ENCODE measurements at places on chromosomes 3 and 15.
A peak's percentile ranks its signal among the peaks of the same experiment; 100 is the strongest.

DNA sequence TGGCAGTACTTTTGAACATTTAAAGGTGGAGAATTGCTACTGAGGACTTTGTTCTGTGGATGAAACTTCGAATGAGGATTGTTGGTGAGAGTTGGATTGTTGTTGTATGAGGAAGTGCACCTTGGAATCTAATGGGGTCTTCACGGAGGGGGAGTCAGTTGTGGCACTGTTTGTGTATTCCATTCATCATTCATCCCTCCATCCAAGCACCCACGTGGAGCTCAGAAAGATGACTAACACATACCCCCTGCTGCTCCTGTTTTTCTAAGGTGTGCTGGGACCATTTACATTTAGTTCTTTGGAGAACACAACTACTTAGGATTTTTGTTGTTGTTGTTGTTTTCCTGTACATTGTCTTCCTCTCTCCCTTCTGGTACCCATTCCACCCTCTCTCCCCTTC is 122.6 kb downstream of the IGF1R start:
- no peaks in the 10 kb centered on the region for H3K36me3 ChIP-seq
- no peaks in the 10 kb centered on the region for H3K27me3 ChIP-seq
- H3K4me3 ChIP-seq, result no peak overlapping the region

GRCh38 chr15:99514306-99514705 is 51.5 kb upstream of the MEF2A start:
- no peaks in the 10 kb centered on the region for H3K36me3 ChIP-seq
- no peak overlapping the region for H3K27ac ChIP-seq
- no peak overlapping the region for H3K4me3 ChIP-seq
- DNase-seq, result peak; percentile 26
- no peaks in the 10 kb centered on the region for H3K27me3 ChIP-seq

- H3K4me3 ChIP-seq, result peak within 1 kb of the TSS; percentile 38
- no peaks in the 10 kb centered on the region for H3K4me1 ChIP-seq
- DNase-seq, result peak; percentile 73
- no peak within 1 kb of the TSS for H3K27ac ChIP-seq
Observed at GRCh38 chr3:33218446-33219174, at the start of gene SUSD5. Gene SUSD5, minus strand, starts transcription at chr3:33218810. Its CDS starts 13 bp downstream, at chr3:33218797.

DNA sequence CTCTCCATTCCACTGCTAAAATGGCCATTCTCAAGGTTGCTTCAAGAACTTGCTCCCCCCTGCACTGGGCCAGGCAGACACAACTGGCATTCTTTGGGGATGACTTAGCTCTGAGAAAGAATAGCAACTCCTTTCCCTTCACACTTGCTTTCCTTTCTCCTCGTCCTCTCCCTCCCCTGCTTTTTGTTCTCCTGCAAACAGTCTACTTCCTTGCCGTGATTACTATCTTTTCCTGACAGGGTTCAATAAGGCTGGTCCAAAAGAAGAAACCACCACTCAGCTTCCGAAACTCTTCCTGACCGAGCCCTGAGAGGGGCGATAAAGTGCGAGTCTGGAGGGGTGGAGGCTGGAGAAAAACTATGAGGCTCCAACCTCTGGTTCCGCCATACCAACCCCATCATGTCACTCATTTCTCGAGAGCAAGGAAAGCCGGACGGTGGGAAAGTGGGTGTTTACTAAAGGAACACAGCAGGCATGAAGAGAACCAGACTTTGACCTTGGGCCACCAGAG is 5.0 kb downstream of the AMOTL2 start:
- no peaks in the 10 kb centered on the region for H3K27me3 ChIP-seq
- H3K4me3 ChIP-seq, result no peak overlapping the region
- DNase-seq, result peak; percentile 88

DNA sequence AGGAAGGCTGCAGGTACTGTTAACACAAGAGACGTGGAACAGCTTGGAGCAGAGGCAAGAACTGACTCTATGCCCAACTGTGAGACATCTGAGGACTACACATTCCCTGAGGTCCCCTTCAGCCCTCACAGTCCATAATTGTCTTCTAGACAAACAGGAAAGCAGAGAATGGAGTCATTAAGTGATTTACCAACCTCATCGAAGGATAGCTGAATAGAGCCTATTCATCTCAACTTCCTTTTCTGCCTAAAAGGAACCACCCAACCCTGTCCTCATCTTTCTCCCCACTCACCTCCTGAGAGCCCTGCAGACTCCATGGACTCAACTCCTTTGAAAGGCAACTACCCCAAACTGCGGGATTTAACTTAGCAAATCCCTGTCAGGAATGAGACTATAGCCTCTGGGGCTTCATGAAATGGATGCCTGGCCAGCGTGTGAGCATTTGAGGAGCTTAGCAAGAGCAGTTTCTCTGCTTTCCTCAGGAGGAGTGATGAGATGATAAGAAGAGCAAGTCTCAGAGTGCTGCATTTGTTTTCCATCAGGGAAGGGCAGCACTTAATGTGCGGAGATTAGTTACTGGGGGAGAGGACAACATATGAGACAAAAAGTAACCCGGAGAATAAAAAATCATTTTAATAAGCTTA is 61.5 kb upstream of the FILIP1L start:
- no peaks in the 10 kb centered on the region for H3K27me3 ChIP-seq
- no peaks in the 10 kb centered on the region for H3K4me1 ChIP-seq
- no peak overlapping the region for H3K4me3 ChIP-seq
- H3K27ac ChIP-seq, result no peak overlapping the region
- no peaks in the 10 kb centered on the region for H3K36me3 ChIP-seq

DNA sequence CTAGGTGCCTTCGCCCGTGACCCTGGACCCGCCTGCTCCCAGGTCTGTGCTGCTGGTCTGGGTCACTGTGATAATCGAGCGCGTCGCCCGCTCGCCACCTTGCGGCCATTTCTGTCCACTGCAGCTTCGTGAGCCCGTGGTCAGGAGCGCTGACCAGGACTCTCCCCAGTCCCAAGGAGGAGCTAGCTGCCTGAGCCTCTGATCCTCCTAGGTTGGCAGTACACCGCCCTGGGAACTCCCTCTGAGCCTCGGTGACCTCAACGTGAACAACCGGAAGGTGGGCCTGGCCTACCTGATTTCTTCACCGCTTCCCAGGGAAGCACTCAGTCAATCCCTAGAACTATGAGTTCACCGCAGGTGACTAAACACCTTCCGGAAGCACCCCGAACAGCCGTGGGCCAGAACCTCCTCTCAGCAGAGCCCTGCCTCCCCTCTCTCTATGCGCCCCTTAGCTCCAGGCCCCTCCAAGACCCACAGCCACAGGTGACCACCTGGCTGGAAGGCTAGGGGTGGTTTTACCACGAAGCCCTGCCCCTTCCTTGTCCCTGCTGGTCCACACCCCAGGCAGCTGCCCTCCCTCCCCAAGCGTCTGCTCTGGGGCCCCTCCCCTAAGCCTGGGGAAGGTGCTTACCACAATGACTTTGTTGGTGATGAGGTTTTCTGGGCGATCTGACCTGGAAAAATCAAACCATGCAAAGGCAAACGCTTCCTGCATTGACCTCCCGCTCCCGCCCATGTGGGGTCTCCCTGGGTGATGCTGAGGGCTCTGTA is 9.7 kb downstream of the PLA2G4D start:
- peaks cover 4% of the 10 kb centered on the region for H3K4me1 ChIP-seq
- H3K27ac ChIP-seq, result no peak overlapping the region
- no peaks in the 10 kb centered on the region for H3K27me3 ChIP-seq
- H3K4me3 ChIP-seq, result no peak overlapping the region

DNA sequence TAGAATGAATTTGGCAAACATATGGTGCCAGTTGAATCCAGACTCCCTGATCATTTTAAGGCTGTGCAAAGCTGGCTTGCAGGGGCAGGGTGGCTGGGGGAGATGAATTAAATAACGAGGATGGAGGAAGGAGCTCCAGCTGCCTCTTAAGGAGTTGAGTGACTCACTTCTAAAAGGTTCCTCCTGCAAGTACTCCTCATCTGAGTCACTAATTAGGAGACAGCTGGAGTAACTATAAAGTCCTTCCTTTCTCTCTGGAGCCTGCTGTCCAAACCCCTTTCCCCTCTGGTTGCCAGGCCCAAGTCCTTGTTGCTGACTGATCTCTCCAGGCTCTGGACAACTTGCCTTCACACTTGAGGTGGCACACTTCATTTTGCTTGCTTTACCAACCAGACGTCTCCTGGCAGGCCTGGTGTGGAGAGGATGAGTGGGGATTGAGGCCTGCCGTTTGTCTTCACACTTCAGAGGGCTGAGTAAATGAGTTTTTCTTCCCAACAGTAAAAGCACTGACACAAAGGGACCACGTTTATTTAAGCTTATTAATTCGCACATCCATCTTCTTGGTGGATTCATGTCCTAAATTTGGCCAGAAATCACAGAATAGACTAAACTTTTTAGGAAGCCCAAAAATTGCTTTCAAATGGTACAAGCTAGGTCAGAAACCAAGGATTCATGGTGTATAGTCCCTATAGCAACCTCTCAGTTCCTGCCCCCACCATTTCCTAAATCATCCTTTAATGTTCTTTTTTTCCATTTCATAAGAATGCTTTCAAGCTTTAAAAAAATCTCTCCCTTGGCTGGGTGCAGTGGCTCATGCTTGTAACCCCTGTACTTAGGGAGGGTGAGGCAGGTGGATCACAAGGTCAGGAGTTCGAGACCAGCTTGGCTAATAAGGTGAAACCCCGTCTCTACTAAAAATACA is 90.5 kb upstream of the MYRIP start:
- H3K4me3 ChIP-seq, result no peak overlapping the region
- H3K27ac ChIP-seq, result no peak overlapping the region
- peaks cover 2% of the 10 kb centered on the region for H3K4me1 ChIP-seq
- no peaks in the 10 kb centered on the region for H3K36me3 ChIP-seq

- DNase-seq, result no peak
- no peaks in the 10 kb centered on the region for H3K36me3 ChIP-seq
- H3K4me1 ChIP-seq, result no peaks in the 10 kb centered on the region
- no peak overlapping the region for H3K27ac ChIP-seq
- H3K27me3 ChIP-seq, result no peaks in the 10 kb centered on the region
- no peak overlapping the region for H3K4me3 ChIP-seq
Observed at GRCh38 chr3:13371100-13372075, 48.7 kb downstream of the NUP210 start.

- no peak for DNase-seq
- no peak overlapping the region for H3K27ac ChIP-seq
- no peak overlapping the region for H3K4me3 ChIP-seq
- H3K36me3 ChIP-seq, result no peaks in the 10 kb centered on the region
- H3K27me3 ChIP-seq, result no peaks in the 10 kb centered on the region
- H3K4me1 ChIP-seq, result no peaks in the 10 kb centered on the region
Observed at GRCh38 chr3:115808244-115808643, 184.9 kb downstream of the GAP43 start.

GRCh38 chr15:41983221-41983620 is 10.9 kb upstream of the EHD4 start:
- H3K27ac ChIP-seq, result no peak overlapping the region
- no peaks in the 10 kb centered on the region for H3K36me3 ChIP-seq
- H3K27me3 ChIP-seq, result no peaks in the 10 kb centered on the region
- H3K4me3 ChIP-seq, result no peak overlapping the region

DNA sequence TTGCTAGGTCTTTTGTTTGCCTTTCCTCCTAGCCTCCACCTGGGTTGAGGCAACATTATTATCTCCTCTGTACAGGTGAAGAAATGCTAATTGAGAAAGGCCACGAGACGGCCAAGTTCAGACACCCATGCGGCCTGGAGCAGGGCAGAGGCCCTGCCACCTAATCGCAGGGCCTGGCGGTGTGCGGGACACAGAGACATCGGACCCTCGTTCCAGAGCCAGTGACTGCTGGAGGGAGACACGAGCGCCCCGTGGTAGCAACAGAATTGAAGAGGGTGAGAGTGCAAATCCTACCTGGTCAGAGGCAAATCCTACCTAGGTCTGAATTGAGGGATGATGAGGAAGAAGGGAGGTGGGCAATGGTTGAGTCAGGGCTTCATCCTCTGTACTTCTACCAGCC is 113.8 kb upstream of the MEF2A start:
- no peaks in the 10 kb centered on the region for H3K36me3 ChIP-seq
- H3K4me1 ChIP-seq, result no peaks in the 10 kb centered on the region
- H3K27ac ChIP-seq, result no peak overlapping the region
- no peaks in the 10 kb centered on the region for H3K27me3 ChIP-seq

DNA sequence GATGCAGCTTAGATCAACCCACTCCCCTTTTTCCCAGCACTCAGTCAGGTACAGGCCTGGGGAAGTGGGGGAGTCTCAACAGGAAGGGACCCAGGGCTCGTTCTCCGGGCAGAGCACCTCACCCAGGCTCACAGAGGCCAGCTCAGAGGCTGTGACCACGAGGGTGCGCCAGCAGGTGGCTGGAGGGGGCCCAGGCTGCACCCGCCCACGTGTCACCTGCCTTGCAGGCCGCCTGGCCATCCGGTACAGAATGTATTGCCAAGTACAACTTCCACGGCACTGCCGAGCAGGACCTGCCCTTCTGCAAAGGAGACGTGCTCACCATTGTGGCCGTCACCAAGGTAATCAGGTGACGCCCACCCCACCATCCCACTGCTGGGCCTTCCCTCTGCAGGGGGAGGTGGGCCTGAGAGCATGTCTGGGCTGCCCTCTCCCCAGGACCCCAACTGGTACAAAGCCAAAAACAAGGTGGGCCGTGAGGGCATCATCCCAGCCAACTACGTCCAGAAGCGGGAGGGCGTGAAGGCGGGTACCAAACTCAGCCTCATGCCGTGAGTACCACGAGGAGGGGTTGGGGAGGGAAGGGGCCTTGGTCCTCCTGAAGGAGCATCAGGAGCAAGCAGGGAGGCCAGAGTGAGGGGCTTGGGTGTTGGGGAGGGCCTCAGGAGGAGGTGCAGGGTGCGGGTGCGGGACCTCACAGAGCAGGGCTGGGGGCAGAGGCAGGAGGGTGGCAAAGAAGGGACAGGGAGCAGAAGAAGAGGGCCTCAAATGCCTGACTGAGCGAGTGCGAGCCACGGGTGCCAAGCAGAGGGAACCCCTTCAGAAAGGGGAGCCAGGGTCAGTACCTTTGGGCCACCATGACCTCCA is 14.0 kb upstream of the LMAN1L start:
- no peaks in the 10 kb centered on the region for H3K4me1 ChIP-seq
- no peak overlapping the region for H3K27ac ChIP-seq
- no peak for DNase-seq
- peaks cover 8% of the 10 kb centered on the region for H3K36me3 ChIP-seq
- no peaks in the 10 kb centered on the region for H3K27me3 ChIP-seq

DNA sequence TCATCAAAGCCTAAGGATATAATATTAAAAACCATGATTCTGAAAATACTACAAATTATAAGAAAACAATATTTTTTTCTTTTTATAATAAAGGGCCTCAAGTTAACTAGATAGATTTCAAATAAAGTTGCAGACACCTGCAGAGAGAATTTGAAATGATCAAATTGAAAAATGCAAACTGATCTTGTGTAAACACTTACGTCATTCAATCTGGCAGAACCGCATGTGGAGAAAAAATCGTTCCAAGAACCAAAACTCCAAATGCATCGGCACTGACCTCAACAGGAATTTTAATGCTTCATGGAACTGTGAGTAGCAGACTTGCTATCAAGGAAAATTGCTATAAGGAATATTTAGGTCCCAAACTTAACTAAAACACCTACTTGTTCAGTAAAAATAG is 17.2 kb downstream of the CPA3 start:
- H3K36me3 ChIP-seq, result no peaks in the 10 kb centered on the region
- no peaks in the 10 kb centered on the region for H3K27me3 ChIP-seq
- no peak overlapping the region for H3K4me3 ChIP-seq
- no peak overlapping the region for H3K27ac ChIP-seq
- no peak for DNase-seq

GRCh38 chr15:83746231-83746630 is 92.3 kb downstream of the ADAMTSL3 start:
- no peak overlapping the region for H3K27ac ChIP-seq
- DNase-seq, result no peak
- no peaks in the 10 kb centered on the region for H3K36me3 ChIP-seq
- no peaks in the 10 kb centered on the region for H3K27me3 ChIP-seq

GRCh38 chr15:63401078-63401477 is 19.4 kb upstream of the CA12 start:
- no peaks in the 10 kb centered on the region for H3K27me3 ChIP-seq
- peaks cover 7% of the 10 kb centered on the region for H3K4me1 ChIP-seq
- no peak overlapping the region for H3K27ac ChIP-seq
- no peak overlapping the region for H3K4me3 ChIP-seq
